ENCODE measurements at places on chromosomes 16 and 17.

- no peak for DNase-seq
These were observed 10.3 kb upstream of the CEP20 start for GRCh38 chr16:15898654-15899053.

DNA sequence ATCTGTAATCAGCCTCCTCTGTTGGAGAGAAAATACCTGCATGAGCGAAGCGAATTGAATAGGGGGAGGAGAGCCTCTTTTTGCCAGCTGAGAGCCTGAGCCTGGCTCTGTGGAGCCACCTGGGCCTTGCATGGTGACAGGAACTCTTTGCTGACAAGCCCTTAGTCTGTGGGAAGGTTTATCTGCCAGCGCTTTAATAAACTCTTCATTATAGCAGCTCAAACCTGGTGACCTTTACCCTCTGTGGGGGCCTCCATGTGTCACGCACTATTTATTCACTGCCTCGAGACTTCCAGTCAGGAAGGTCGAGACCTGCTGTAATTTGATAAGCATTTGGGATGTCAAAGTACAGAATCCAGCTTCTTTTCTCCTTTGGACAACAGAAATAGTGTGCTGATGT is 282.6 kb downstream of the CBLN1 start:
- no peak for DNase-seq

DNA sequence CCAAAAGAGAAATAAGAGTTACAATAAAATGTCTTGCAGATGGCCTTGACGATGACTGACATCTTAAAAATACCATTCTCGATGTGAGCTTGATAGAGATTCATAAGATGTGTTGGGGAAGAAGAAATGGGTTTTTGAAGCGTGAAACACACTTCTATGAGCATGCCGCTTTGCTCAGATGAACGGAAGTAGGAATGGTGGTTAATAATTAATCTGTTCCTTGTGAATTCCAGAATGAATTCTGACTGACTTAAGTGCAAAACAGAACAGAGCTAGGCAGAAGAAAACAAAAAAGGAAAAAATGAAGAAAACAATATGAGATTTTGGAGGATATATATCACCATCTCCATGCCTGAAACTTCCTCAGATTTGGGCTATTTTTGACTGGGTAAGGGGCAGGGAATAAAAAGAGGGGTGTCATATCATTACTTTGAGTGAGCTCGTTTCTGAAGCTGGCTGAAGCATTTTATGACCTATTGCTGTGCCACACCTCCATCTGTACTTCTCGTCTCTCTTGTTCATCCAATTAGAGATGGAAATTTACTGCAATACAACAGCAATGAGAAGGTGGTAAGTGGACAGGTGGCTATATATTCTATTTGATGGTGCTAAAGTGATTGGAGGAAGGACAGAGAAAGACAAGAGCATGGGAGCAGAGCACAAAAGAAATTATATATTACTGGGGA is 1152.0 kb upstream of the CDH8 start:
- DNase-seq = no peak

GRCh38 chr17:48244121-48244711 is 136.7 kb downstream of the SNX11 start:
- no peak for DNase-seq

DNA sequence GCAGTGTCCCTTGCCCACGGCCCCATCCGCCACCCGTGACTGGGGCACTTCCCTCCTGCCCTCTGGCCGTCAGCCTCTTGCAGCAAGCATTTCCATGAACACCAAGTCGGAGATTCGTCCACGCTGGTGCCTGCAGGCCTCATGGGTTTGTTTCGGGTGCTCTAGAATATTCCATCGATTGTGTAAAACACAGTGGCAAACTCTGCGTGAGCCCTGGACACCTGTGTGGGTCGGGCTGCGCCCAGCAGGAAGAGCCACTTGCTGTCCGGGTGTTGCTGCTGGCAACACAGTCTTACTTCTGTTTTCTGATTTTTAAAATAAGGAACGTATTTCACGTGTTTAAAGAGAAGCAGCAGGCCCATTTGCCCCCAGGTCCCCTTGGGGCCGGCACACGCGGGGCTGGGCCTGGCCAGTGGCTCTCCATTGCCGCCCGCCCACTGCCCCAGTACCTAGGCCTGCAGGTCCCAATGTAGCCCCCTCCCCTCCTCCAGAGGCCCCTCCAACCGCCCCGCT is 10.0 kb downstream of the CYBC1 start:
- no peak for DNase-seq

- no peak for DNase-seq
These were observed 735 bp downstream of the LSM12 start for GRCh38 chr17:44065668-44066203.

DNA sequence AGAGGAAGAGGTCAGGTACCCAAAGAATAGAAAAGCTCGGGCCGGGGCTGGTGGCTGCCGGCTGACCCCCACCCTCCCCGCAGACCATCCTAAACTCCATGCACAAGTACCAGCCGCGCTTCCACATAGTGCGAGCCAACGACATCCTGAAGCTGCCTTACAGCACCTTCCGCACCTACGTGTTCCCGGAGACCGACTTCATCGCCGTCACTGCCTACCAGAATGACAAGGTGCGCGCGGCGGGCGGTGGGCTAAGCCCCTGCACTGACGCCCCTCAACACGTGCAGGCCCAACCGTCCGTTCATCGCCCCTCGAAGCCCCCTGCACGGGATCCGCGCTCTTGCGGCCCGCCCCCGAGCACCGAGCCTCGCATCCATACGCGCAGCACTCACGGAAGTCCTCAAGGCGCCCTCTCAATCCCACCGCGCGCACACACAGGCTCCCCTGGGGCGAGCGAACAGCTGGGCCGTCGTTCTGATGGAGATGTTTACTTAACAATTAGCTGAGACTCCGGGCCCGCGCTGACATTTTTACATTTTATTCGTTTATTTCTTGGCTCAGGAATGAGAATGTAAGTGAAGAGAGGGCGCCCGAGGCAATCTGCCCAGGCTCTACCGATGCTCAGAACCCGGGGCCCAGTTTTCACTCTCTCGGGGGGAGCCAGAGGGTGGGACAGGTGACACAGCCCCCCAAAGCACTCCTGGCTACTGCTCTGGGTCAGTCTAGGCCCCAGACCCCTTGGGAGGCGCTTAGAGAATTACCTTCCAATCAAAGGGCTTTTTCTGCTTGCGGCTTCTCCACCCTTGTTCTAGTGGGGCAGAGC is 3.5 kb downstream of the TBX2 start:
- no peak for DNase-seq

GRCh38 chr16:1512774-1513173 is 19.6 kb downstream of the TELO2 start:
- no peak for DNase-seq

- DNase-seq = no peak
These were observed 81.8 kb downstream of the VAT1L start for GRCh38 chr16:77869997-77870813.

DNA sequence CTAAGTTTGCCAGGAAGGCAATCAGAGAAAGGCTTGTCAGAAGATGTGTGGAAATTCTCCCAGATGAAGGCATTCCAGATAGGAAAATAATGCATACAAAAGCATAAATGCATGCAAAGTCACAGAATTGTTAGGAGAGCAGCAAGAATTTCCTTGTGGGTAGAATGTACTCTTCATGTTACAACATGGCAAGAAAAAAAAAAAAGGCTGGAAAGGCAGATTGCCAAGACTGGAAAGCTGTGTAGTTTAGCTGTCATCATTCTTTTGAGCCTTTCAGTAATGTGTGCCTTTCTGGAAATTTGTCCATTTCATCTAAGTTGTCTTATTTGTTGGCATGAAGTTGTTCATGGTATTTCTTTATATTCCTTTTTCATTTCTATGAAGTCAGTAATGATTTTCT is 71.0 kb upstream of the EFCAB3 start:
- DNase-seq = no peak

- DNase-seq = no peak
These were observed 37.8 kb upstream of the ADGRG1 start for GRCh38 chr16:57590654-57591085.

- no peak for DNase-seq
These were observed 253.9 kb upstream of the CACNG5 start for GRCh38 chr17:66580956-66581391.

GRCh38 chr17:9670596-9670995 is 25.3 kb downstream of the USP43 start:
- DNase-seq = no peak

DNA sequence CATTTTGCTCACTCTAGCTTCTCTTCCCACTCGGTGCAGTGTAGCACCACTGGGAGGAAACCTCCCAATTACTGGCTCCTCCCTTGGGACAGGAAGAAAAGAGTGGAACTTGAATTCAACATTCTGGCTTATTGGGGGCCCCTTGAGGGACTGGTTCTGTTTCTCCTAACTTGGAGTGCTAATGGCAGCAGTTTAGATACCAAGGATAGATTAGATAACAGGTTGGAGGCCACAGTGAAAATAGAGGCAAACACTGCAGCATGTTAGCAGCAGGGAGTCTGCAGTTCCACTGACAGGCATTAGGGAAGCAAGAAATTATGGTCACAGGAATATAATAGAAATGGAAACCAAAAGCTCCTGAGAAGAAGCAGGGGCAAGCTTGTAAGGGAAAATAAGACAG is 322.0 kb downstream of the ABCC12 start:
- DNase-seq = no peak

DNA sequence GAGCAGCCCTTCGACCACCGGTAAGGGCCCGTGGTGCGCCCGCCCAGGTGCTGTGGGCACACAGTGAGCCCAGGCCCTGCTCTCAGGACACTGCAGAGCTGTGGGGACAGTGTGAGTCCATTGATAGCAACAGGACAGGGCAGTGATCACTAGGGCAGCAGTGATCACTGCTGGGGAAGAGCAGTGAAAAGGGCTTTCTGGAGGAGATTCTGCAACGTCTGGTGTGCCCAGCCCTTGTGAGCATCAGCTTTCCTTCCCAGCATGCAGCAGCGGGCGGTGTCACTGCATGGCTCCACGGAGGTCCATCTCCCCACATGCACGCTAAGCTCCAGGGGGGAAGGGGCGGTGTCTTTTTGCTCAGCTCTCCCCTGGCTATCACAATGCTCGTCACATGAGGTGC is 32.1 kb downstream of the MAP1LC3B start:
- DNase-seq = no peak

DNA sequence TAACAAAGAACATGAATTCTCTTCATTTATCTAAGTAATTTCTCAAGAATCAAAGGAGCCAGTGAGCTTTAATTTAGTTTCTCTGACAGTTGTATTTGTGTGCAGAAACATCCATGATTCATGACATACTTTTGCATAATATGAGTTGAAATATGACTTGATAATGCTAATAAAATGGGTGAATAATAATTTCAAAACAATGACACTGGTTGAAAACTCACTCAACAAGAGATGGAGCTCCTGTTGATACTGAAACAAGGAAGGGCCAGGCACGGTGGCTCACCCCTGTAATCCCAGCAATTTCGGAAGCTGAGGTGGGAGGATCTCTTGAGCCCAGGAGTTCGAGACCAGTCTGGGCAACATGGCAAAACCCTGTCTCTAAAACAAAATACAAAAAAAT is 147.0 kb downstream of the MAP2K6 start:
- DNase-seq = no peak

DNA sequence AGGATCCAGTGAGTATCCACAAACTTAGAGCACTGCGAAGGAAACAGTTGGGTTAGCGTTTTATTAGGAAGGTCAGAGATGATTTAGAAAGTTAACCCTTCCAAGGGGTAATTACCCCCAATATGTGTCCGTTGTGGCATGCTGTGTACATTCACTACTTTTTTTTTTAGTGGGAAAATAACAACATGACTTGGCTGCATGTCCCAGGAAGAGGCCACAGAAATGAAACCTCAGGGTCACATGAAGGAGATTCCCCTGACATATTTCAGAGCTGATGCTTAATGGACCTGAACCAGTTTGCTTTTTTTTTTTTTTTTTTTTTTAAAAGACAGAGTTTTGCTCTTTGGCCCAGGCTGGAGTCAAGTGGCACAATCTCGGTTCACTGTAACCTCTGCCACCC is 167.5 kb downstream of the PRKCA start:
- DNase-seq = no peak

DNA sequence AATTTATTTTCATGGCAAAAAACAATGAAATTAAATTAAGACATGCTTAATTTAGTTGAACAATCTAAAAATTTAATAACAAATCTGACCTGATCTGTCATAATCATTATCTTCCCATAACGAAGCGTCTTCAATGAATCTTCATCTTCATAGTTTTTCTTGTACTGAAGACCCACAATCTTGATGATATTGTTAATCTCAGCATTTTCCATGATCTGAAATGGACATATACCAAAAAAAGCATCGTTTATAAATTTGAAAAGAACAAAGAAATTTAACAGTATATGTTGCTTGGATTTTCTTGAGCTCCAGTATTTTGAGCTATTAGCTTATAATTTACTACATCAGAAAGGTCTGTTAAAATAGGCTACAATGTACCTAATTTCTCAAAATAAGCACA is 10.2 kb downstream of the TOP2A start:
- DNase-seq = no peak

DNA sequence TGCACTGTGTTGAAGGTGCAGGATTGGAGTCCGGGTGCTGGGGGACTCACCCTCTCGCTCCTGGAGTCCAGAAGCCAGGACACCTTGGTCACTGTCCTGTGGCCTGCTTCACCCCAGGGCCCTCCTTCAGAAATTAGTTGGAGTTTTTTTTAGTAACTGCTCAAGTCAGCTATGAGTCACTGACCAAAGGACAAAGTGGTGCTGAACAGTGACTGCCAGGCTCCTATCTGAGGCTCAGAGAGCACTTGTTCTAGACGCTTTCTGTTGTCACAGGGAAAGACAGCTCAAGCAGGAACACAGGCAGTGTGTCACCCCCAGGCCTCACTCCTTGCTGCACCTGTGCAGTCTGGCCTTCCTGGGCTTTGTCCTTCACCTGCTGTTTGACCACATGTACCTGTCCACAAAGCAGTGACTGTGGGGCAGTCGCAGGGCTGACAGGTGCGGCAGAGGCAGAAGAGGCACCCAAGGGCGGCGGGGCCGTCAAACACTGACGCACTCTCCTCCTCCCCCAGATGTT is 4.1 kb upstream of the FAAP100 start:
- DNase-seq = no peak

GRCh38 chr17:48639136-48639535 is 13.0 kb upstream of the HOXB9 start:
- no peak for DNase-seq

DNA sequence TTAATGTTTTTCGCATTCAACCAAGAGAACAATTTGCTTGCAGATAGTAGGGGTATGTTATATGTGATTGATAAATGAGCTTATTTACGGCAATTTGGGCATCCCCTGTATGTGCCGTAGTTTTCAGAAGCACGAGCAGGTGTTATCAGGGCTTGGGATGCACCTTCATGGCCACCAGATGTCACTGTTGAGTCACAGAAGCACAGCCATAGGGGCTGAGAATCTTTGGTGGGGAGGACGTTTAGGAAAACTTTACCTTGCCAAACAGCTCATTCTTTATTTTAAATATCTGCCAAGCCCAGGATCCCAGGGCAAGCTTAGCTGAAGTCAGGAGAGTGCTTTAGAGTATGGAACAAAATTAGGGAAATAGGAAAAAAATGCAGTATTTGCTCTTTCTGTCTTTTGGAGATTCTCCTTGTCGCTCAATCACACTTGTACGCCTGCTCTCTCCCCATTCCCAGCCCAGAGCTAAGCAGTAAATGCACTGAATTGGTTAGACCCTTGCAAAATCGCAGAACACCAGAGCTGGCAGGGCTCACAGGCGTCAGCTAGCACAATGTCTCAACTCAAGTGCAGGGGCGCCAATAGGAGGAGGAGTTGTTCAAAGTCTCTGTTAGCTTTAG is 93.6 kb upstream of the MPHOSPH6 start:
- DNase-seq = peak; percentile 25
